ENCODE measurements at places on chromosomes 7 and 10. TPM values are rescaled to one million over a fixed set of nuclear protein-coding genes. Genes with fewer than 3 reads are reported as not detected.

The CALCR gene
- not detected for total RNA-seq

The TEX36 gene
- total RNA-seq: not detected

The CDHR1 gene
- total RNA-seq: 1.7 TPM

The STRIP2 gene
- total RNA-seq: 0.39 TPM

The CYP2C18 gene
- total RNA-seq: not detected

The EZH2 gene
- 10.3 TPM for total RNA-seq

The PRLHR gene
- not detected for total RNA-seq

The CCDC186 gene
- 31.5 TPM for total RNA-seq
